ENCODE measurements at places on chromosomes 6 and 20. TPM values are rescaled to one million over a fixed set of nuclear protein-coding genes. Genes with fewer than 3 reads are reported as not detected.
A peak's percentile ranks its signal among the peaks of the same experiment; 100 is the strongest.

DNMT3B gene
- 1.5 TPM for total RNA-seq

ARMC12 gene
- total RNA-seq = 0.20 TPM

DNA sequence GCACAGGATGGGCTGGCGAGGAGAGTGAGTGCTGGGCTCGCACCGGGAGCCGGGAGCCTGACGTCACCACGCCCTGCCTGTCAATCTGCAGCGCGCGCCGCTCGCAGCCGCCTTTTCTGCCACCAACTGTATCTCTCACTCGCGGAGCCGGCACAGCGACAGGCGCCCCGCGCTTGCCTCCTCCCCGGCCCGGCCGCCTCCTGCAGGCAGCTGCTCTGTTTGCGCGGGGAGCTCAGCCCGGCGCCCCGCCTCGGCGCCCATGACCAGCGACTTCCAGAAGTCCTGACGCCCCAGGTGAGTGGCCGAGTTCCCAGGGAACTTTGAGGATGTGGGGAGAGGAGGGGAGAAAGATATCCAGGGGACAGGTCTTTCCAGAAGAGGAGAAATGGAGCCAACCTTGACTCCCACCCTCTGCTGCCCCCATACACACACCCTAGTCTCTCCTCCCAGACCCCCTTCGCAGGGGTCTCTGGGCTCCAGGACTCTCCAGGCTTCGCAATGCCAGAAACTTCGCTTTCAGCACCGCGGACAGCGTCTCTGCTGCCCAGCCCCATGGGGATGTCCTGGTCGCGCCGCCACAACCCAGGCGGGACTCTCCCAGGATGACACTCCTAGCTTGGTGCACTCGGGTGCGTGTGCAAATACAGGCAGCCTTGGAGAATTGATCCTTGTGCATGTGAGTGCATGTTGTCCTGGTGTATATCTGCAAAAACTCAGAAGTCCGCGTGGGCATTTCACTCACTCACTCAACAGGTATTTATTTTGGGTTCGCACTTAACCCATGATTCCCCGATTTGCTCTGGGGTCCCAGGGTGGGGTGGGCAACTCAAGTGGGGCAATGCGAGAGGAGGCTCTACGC is at the start of gene GPR6:
Gene GPR6 (plus strand): TSS at position 138 of the 859 bp plus-strand sequence. CDS start 802 bp downstream, outside the sequence.
- DNase-seq = no peak

DNA sequence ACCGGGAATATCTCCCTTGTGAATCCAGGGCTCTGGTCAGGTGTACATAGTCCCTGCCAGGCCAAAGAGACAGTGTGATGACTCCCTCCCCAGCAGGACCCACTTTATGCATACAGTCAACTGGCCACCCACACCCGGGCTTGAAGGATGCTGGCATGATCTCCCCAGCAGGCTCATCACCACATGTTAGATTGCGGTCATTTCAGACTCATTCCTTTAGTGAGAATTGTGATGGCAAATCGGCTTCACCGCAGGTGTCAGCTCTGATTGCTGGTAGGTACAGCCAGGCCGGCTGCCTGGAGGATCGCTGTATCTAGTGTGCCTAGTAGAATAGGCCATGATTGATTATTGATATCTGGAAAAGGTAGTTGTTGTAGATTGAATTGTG is 24.5 kb downstream of the CD83 start:
- no peak for DNase-seq

GRCh38 chr6:49565855-49566254 is 15.4 kb downstream of the C6orf141 start:
- no peak for DNase-seq

DNA sequence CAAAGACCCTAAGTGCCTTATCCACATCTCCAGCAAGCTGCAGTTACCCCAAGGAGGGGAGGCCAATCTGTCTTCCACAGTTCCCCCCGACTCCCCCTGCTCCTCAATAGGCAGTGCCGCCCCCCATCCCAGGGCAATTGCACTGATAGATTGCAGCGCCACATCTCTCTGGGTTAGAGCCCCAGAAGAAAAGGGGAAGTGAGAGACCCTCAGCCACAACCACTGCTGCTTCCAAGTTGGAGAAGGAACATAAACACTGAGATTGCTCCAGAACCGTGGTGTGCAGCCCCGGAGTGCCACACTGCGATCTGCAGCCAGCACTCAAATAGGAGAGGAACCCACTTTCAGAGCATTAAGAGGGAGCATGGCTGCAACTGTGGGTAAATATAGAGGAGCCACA is 101.5 kb downstream of the RWDD2A start:
- DNase-seq = no peak

GRCh38 chr6:156963712-156964700 is 186.8 kb downstream of the ARID1B start:
- DNase-seq = peak; percentile 51

DNA sequence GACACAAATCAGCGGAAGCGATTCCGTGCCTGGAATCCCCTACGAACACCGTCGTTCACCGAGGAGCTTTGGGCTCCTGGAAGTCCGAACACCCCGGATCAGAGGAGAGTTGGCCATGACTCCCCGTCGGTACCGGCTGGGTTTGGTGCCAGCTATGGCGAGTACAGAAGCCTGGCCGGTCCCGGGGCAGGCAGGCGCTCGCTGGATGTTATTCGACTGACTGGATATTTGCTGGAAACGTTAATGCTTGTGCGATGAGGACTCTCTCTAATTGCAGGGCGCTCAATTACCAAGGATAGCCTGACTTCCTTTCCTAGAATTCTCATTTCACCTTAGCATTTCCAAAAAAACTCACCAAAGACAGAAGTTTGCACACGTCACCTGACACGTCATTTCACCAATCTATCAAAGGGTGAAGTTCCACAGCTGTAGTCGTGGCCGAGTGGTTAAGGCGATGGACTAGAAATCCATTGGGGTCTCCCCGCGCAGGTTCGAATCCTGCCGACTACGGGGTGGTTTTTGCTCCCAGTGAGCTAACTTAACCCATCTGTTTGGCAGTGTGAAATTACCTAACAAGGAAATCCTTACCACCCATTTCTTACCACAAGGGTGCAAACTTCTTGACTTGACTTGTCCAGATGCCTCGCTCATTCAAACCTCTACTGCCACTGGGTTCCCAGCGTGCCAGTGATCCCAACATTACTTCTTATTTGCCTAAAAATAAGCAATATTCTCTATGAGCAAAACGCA is 22.7 kb upstream of the ZNF184 start:
- DNase-seq = peak; percentile 97

DNA sequence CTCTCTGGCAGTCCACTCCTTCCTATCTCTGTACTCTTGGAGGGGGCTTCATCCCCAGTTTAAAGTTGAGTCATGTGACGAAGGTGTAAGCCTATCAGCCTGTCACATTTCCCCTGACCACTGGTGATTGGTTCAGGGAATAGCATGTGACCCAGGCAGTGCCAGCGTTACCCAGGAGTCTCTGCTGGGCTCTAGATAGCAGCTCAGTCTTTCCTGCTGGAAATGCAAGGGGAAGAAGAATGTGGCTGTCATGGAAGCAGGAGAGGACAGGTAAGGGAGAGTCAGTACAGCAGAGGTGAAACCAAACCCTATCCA is 35.6 kb upstream of the NFATC2 start:
- DNase-seq = no peak

DNA sequence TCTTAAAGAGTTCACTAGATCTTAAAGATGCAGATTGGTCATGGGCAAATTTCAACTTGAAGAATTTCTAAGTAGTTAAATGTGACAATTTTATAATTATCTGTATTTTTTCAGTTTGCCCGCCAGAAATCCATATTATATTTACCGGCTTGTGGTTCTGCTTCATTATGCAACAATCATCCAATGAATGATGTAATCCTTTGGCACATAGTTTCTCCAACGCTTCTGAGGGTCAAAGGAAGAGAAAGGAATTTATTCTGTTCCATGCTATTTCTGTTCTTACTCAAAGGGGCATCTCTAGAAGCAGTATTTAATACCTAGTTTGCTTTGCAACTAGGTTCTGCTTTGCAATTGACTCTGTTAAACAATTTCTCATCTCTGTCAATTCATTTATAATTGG is 359.3 kb upstream of the PLCB4 start:
- no peak for DNase-seq

HRH3 gene
- total RNA-seq = not detected

SIRPB1 gene
- not detected for total RNA-seq

ADA gene
- total RNA-seq = 13.3 TPM

CABLES2 gene
- total RNA-seq = 7.0 TPM

GRCh38 chr20:48298851-48299484 is 513.7 kb upstream of the SULF2 start:
- DNase-seq = peak; percentile 90

PPP1R16B gene
- total RNA-seq = not detected

MCCD1 gene
- total RNA-seq = not detected

- no peak for DNase-seq
Measured at GRCh38 chr6:68038815-68039408, 596.2 kb upstream of the ADGRB3 start.

DNA sequence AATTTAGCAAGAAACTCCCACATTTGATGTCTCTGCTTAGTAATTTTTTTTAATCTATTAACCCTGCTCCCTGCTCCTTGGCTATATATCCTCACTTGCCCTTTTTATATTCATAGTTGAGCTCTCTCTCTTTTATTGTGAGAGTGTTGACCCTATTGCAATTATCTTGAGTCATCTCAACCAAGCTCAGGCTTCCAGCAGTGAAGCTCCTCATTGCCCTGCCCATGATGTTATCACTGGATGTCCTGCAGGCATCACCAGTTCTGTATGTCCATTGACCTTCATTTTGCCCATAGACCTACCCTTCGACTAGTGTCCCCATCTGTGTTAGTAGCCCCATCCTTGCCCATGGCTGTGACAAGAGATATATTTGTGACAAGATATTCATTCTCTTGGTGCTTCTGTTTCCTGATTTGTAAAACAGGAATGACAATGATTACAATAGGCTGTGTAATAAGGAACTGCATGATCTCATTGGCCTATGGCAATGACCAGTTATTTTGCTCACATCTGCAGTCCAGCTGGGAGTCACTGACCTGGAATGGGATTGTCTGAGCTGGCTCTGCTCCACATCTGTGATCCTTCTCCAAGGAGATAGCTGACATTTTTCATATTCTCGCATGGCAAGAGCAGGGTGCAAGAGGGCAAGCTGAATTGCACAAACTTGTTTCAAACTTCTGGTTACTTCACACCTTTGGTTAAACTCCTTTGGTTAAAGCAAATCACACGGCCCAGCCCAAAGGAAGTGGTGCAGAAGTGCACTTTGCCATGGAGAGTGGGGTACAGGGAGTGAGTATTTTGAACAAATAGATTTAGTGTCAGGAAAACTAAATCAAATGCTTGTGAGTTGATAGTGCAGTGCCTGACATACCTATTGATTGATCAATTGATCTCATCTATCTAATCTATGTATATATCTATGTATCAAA is 47.7 kb upstream of the CST5 start:
- no peak for DNase-seq

GRCh38 chr6:114061116-114061515 is 90.2 kb upstream of the HDAC2 start:
- no peak for DNase-seq

HLA-G gene
- 0.33 TPM for total RNA-seq

NOTCH4 gene
- total RNA-seq = 0.51 TPM

ADAM33 gene
- total RNA-seq = 90.9 TPM

LAMA2 gene
- 6.8 TPM for total RNA-seq

DNA sequence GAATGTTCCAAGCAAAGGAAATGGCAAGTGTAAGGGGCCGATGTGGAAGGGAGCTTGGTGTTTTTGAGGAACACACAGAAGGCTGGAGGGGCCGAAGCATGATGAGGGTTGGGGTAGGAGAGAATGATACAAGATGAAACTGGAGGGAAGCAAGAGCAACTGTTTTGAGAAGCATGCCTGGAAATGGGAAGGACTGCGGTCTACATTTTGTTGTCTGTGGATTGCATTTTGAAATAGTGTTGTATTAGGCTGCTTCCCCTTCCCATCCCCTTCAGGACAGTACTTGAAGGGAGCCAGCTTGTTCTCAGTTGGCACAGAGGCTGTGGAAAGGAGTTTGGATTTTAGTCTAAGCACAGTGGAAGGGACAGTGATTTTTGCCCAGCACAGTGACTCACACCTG is 2.2 kb downstream of the TM9SF4 start:
- DNase-seq = no peak

DPM1 gene
- 57.8 TPM for total RNA-seq

COX4I2 gene
- total RNA-seq = not detected
